Stimulated activated CD8-positive, alpha-beta memory T cell treated with anti-CD3 and anti-CD28 coated beads, Interleukin-4, amount 100 ng/mL, for 4 hours (primary cell): ENCODE measurements at places on chromosomes 6 and 20.

DNA sequence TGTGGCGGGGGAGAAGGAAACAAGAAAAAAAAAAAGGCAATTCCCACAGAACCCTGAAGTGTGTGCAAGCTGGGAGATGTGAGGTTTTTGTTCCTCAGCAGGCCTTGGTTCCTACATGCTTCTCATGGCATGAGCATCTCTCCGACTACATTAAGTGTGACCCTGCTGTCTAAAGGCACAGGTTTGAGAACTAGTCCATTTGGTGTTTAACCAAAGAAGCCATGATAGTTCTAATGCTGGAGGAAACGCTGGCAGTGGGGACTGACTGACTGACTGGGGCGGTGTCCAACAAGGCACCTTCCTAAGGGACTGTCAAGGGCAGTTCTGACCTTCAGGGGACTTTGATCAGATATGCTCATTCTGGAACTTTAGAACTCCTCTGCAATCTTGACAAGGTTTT is 3.8 kb downstream of the TXNDC5 start:
- no peak for DNase-seq

GRCh38 chr20:61789329-61789728 is 276.4 kb downstream of the TAF4 start:
- DNase-seq: no peak

DNA sequence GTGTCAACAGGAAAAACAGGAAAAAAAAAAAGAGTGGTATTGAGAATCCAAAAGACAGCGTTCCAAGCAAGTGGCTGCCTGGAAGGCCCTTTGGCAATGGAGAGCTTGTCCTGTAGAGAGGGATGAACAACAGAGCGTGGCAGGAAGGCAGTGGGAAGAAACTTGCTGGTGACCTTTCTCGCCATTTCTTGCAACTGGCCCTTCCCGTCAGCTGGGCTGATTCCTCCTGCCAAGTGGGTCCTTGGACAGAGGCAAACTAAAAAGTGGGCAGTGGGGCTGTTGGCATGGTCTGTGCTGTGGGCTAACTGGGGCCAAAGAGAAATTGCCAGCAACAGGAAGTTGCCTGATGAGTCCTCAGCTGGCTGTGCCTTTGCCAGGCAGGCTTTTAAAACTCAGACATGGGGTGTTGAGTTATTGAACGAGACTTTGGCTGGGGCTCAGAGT is 43.9 kb upstream of the CLDN20 start:
- no peak for DNase-seq

DNA sequence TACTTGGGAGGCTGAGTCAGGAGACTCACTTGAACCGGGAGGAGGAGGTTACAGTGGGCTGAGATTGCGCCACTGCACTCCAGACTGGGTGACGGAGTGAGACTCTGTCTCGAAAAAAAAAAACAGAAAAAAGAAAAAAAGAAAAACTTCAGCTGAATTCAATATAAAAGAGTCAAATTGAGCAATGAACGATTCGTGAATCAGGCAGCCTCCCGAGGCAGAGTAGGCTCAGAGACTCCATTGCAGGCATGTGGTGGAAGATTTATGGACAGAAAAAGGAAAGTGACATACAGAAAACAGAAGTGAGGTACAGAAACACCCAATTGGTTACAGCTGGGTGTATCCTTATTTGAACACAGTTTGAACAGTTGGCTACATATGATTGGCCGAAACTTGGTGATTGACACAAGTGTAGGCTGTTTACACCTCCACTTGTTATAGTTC is 56.3 kb downstream of the HLA-DPB1 start:
- no peak for DNase-seq

DNA sequence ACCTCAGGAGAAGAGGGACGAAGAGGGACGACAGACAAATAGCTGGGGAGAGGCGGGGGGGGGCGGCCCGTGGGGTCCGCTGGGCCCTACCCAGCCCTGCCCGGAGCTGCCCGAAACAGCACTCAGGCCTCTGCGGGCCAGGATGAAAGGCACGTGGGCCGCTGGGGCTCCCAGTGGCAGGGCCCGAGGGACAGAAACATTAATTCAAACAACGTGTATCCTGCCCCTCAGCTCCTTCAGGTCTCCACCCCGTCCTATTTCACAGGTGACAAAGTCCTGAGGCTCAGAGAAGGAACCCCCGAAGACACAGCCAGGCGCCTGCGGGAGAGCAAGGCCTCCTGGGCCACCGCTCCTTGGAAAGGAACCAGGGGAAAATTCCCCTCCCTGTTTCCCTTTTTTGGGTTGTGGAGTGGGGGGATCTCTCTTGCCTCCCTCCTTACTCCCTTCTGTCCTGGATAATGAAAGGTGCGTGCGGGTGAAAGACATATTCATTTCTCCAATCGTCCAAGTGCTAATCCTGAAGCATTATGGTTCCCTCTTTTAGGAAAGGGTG is 93.3 kb downstream of the RNASET2 start:
- DNase-seq: no peak

- no peak for DNase-seq
Measured at GRCh38 chr6:89032599-89032998, 48.0 kb upstream of the PNRC1 start.

DNA sequence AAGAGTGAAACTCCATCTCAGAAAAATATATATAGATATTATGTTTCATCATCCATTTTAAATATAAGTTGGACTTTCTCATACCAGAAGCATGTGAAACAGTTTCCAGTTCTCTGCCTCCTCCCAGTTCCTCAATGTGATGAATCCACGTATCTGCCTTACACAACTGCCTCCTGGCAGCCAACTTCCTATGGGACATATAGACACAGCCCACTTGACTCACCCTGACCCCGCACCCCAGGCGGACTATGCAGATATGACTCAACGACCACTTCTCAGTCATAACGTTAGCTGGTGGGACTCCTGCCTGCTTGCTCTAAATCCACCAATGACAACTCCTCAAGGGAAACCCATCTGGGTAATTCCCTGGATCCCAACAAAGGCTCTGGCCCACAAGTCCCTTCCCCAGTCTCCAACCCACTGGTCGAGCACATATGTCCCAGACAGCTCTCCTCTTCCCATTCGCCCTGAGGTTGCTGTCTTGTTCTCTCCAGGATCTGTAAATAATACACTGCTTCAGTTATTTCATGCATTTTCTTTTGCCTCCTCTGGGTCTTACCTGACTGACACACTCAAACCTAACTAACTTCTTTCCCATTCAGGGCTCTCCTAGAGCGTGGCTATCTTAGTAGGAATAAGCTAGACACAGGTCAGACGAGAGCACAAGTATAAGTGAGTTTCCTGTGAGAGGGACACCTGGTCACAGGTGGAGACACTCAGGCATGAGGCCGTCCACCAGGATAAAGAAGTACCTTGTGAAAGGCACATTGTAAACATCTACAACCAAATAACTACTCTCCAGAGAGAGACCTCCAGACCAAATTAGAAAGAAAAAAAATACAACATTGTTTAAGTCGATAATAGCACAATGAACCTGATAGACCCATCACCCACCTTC is 548.5 kb downstream of the CD83 start:
- DNase-seq: no peak

GRCh38 chr6:102995491-102995890 is 1602.0 kb downstream of the GRIK2 start:
- no peak for DNase-seq

DNA sequence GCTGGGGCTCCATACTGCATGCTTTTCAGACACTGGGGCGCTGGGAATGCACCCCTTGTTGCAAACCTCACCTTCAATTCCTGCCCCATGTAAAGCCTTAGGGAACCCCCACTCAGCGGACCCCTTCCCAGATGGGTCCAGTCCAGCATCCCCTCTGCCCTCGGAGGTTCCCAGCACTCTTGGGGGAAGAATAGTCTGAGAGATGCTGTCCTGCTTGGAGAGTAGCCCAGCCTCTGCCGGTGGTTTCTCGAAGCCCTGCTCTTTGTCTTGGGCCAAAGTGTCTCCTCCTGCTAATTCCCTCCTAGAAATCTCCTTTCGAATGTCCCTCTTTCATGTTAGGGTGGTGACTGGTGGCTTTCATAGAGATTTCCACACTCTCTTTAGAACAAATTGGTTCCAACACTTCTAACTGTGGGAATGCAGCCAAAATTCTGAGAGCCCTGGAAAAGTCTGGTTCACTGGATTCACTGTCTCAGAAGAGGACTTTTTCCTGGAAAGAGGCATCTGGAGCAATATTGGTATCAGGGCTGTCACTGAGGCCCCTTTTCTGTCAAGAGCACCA is 24.9 kb upstream of the SULF2 start:
- DNase-seq: no peak

- no peak for DNase-seq
Measured at GRCh38 chr6:33906439-33906838, 102.6 kb upstream of the MLN start.

DNA sequence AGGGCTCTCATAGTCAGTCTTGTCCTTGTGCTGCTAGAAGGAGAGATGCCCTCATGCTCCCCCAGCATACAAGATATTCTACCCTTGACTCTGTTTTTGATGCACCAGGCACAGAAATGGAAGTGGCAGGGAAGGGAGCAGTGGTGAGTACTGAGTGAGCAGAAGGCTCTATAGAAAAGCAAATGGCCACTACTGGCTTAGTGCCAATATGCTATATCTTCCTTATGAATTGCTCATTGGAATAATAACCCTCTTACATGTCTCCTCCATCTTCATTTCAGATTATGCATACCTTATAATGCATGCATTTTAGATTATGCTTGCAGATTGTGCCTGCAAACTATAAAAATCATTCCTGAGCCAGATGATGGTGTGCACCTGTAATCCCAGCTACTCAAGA is 82.8 kb downstream of the MAP3K5 start:
- no peak for DNase-seq

GRCh38 chr6:45375449-45375848 is 2.3 kb downstream of the SUPT3H start:
- no peak for DNase-seq

DNA sequence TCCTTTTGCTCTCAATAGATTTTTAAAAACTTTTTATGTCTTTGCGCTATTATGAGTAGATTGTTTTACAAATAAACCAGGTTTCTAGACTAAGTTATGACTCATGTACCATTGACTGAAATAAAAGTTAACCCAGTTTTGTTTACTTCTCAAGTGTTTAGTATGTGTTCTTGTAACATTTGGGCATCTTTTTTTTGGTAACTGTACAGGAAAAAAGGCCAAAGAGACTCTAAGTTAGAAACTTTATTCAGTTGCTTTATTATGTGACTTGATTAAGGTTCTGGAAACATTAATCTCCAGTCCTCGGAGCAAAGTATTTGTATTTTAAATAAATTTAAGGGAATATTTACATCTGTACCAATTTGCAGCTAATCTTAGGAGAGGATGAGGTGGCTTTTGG is 2.9 kb downstream of the NKAIN2 start:
- no peak for DNase-seq

GRCh38 chr20:47568019-47568418 is 66.3 kb downstream of the NCOA3 start:
- no peak for DNase-seq
